Naive thymus-derived CD8-positive, alpha-beta T cell (primary cell): ENCODE measurements at places on chromosomes 4 and X. TPM values are rescaled to one million over a fixed set of nuclear protein-coding genes. Genes with fewer than 3 reads are reported as not detected.

- H3K4me1 ChIP-seq: no peaks in the 10 kb centered on the region
- H3K4me3 ChIP-seq: no peak overlapping the region
- no peaks in the 10 kb centered on the region for H3K27me3 ChIP-seq
- DNase-seq: no peak
These were observed 125.8 kb upstream of the SLC7A11 start for GRCh38 chr4:138367942-138368341.

The DMP1 gene
- not detected for total RNA-seq

The CT45A2 gene
- not detected for total RNA-seq

DNA sequence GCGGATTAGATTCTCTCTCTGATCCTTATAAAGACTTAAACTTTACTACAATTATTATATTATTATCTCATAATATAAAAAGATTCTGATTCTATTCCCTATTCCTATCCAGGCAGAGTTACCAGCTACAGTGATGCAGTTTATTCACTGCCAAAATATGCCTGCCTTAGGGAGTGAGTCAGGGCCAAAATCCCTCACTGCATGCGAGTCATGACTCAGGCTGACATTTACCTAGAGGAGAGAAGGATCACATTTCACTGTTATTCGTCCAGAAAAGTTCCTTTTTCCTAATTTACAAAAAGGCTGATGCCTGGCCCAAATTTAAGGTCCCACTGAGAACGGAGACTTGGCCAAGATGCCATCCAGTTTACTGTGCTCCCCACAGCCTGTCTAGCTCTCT lies 168.5 kb upstream of the LDB2 start:
- no peaks in the 10 kb centered on the region for H3K27me3 ChIP-seq
- no peak overlapping the region for H3K4me3 ChIP-seq
- H3K36me3 ChIP-seq: no peaks in the 10 kb centered on the region
- no peak for DNase-seq

The ATP8A1 gene
- total RNA-seq: 117 TPM

GRCh38 chr4:65893957-65894755 lies 223.9 kb upstream of the EPHA5 start:
- DNase-seq: no peak
- no peaks in the 10 kb centered on the region for H3K36me3 ChIP-seq
- H3K27ac ChIP-seq: no peak overlapping the region
- no peak overlapping the region for H3K4me3 ChIP-seq
- no peaks in the 10 kb centered on the region for H3K4me1 ChIP-seq
- no peaks in the 10 kb centered on the region for H3K27me3 ChIP-seq

The MAGEC2 gene
- not detected for total RNA-seq

DNA sequence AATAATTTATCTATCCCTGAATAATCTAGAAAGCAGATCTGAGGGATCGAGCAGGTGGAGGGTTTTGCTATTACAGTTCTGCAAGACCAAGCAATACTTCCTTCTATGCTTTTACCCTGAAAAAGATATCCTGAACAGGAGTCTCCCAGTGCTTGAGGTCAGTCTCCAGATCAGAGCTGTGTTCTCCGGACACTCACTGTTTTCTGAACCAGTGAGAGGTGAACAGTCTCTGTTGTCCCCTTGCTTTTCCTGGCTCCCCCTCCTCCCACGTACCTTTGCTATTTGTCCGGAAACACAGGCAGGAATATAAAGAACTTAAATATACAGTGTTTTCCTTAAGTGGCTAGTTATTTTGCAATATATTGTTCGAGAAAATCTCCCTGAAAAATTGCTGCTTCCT lies 116.6 kb downstream of the ATXN3L start:
- H3K4me1 ChIP-seq: no peaks in the 10 kb centered on the region
- DNase-seq: no peak
- H3K4me3 ChIP-seq: no peak overlapping the region
- no peak overlapping the region for H3K27ac ChIP-seq
- H3K27me3 ChIP-seq: no peaks in the 10 kb centered on the region
- no peaks in the 10 kb centered on the region for H3K36me3 ChIP-seq

The KIT gene
- 0.08 TPM for total RNA-seq

DNA sequence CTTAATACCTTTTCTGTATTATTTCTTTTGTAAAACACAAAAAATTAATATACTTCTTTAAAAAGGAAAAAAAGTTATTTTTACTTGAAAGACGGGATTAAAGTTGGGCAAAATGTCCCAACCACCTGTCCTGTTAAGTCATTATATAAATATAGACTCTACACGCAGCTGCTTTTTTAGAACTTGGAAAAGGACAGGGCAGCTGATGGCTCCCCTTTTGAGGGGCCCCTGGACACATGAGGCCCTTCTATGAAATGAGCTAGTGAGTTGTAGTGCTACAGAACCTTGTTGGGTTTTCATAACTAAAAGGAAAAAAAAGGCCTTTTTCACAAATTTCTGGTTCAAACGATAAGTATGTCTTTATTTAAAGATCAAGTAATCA lies 600 bp upstream of the BEX2 start:
- no peak overlapping the region for H3K27ac ChIP-seq
- no peaks in the 10 kb centered on the region for H3K27me3 ChIP-seq
- peaks cover 5% of the 10 kb centered on the region for H3K36me3 ChIP-seq
- peak overlapping the region; percentile 84 for H3K4me3 ChIP-seq
- H3K4me1 ChIP-seq: peaks cover 4% of the 10 kb centered on the region

The NPY5R gene
- not detected for total RNA-seq

DNA sequence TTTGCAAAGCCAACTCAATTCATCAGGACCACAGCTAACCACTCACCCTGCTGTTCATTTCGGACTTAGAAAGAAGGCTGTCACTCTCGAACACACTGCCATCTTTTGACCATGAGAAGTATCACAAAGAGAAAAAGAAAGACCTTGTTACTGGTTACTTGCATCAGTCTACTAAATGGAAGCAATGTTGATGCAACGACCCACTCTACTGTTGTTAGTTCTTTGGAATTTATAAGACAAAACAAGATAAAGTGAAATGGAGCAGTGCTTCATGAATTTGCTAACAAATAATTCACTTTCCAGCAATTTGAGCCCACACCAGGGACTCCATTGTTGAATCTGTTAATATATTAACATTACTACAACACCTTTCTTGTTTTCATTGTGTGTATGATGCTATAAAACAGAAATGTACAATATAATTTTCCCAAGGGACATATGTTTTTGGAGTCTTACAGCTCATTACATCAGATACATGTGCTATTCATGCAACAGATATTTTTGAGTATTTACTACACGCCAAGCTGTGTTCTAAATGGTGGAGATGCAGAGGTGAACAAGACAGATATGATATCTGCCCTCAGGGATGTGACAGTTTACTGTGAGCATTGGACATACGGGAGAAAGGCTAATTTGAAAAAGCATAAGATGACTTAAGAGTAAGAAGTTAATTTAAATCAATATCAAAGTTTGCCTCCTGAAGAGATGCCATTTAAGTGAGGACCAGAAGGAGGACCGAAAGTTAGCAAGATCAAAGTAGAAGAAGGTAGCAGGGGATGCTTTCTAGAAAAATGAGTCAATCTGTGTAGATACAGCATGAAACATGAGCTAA lies 87.2 kb downstream of the AREG start:
- peak; percentile 19 for DNase-seq
- no peaks in the 10 kb centered on the region for H3K4me1 ChIP-seq
- no peak overlapping the region for H3K4me3 ChIP-seq
- H3K27me3 ChIP-seq: no peaks in the 10 kb centered on the region
- no peaks in the 10 kb centered on the region for H3K36me3 ChIP-seq

- H3K27ac ChIP-seq: no peak overlapping the region
- H3K4me1 ChIP-seq: peaks cover 8% of the 10 kb centered on the region
- no peak overlapping the region for H3K4me3 ChIP-seq
- peaks cover 9% of the 10 kb centered on the region for H3K36me3 ChIP-seq
These were observed 143.0 kb downstream of the RASL11B start for GRCh38 chr4:53005149-53005546.

DNA sequence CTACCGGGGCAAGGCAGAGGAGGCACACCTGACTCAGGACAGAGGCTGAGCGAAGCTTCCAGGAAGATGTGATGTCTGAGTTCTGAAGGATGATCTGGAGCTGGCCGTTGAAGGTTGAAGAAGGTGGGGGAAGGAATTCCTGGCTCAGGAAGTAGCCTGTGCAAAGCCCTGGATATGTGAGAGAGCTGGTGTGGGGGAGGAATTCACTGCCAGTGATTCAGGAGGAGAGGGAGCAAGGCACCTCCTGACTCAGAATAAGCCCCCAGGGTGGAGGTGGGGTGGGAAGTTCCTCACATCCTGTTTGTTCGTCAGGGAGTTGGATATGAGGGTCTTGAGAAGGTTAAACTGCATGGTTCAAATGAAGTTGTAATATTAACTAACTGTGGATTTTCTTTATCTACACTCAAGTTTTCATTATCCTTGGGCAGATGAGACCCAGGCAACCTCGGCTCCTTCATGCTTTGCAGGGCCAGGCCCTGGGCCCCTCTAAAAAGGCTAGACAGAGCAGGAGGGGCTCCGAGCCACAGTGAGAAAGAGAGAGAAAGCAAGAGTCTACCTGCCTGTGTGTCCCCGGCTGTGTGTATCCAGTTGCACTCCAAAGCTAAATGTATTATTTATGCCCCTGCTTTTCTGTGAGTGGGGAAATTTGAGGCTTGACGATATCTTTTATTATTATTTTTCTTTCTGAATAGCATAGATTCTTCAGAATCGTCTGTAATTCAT lies 7.1 kb downstream of the NHSL2 start:
- no peaks in the 10 kb centered on the region for H3K4me1 ChIP-seq
- H3K27ac ChIP-seq: no peak overlapping the region
- H3K36me3 ChIP-seq: no peaks in the 10 kb centered on the region
- no peak for DNase-seq
- no peak overlapping the region for H3K4me3 ChIP-seq

The SHISA3 gene
- not detected for total RNA-seq

- DNase-seq: no peak
- H3K4me3 ChIP-seq: no peak overlapping the region
- peaks cover 2% of the 10 kb centered on the region for H3K27me3 ChIP-seq
- no peaks in the 10 kb centered on the region for H3K36me3 ChIP-seq
These were observed 21.4 kb upstream of the CLGN start for GRCh38 chr4:140448830-140449229.

- H3K4me1 ChIP-seq: no peaks in the 10 kb centered on the region
- H3K27ac ChIP-seq: no peak overlapping the region
- H3K27me3 ChIP-seq: no peaks in the 10 kb centered on the region
- H3K4me3 ChIP-seq: no peak overlapping the region
These were observed 69.5 kb downstream of the IL15 start for GRCh38 chr4:141705747-141706377.

DNA sequence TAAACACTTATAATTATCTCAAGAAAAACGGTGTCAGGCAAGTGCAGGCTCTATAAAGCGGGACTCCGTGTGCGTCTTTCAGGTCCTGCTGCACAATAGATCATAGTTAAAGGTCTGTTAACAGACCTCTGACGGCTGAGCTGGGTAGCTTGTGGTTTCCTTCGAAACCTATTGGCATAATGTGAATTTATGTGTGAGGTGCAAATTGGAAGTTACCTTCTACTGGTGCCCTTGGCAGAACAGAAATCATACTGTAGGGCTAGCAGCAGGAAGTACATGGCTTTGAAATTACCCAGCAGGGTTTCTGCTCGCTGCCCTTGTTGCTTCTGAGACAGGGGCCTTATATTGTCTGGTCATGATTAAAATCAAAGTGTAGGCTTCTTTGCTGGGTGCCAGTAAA lies 216.4 kb upstream of the HAND2 start:
- no peak for DNase-seq
- H3K4me3 ChIP-seq: no peak overlapping the region
- no peaks in the 10 kb centered on the region for H3K36me3 ChIP-seq

The TSPAN7 gene
- 0.30 TPM for total RNA-seq

DNA sequence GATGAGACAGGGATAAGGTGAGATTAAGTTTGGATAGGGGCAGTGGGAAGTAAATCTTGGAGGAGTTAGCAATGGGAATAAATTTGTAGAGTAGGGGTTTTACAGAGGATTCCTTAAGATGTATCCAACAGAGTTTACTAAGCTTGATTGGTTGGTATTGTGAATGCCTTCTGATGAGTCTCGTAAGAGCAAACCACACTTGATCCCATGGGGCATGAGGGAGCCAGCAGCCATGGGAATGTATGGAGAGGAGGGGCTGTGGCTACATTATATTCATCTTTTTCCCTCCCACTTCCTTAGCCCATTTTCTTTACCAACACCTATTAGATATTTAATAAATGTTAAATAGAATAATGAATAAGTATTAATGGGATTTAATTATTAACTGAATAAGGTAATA lies 126.6 kb upstream of the NDST3 start:
- H3K4me3 ChIP-seq: no peak overlapping the region
- H3K4me1 ChIP-seq: no peaks in the 10 kb centered on the region
- no peak overlapping the region for H3K27ac ChIP-seq
- H3K27me3 ChIP-seq: no peaks in the 10 kb centered on the region
- no peaks in the 10 kb centered on the region for H3K36me3 ChIP-seq

GRCh38 chrX:46279214-46279924 lies 265.9 kb downstream of the ZNF674 start:
- DNase-seq: no peak
- H3K27ac ChIP-seq: no peak overlapping the region
- no peaks in the 10 kb centered on the region for H3K27me3 ChIP-seq
- H3K36me3 ChIP-seq: no peaks in the 10 kb centered on the region
- H3K4me1 ChIP-seq: peaks cover 5% of the 10 kb centered on the region

The TMEM164 gene
- 15.3 TPM for total RNA-seq

GRCh38 chrX:37995428-37995827 lies 10.9 kb upstream of the SYTL5 start:
- peaks cover 9% of the 10 kb centered on the region for H3K27me3 ChIP-seq
- H3K27ac ChIP-seq: no peak overlapping the region
- no peak overlapping the region for H3K4me3 ChIP-seq
- no peaks in the 10 kb centered on the region for H3K36me3 ChIP-seq
- H3K4me1 ChIP-seq: no peaks in the 10 kb centered on the region

- no peak for DNase-seq
- no peaks in the 10 kb centered on the region for H3K4me1 ChIP-seq
These were observed 168.6 kb downstream of the MAML3 start for GRCh38 chr4:139985401-139985800.

GRCh38 chrX:13053171-13053570 lies 8.8 kb upstream of the FAM9C start:
- no peaks in the 10 kb centered on the region for H3K27me3 ChIP-seq
- H3K4me1 ChIP-seq: peaks cover 79% of the 10 kb centered on the region
- no peak overlapping the region for H3K4me3 ChIP-seq

The FGF2 gene
- not detected for total RNA-seq

DNA sequence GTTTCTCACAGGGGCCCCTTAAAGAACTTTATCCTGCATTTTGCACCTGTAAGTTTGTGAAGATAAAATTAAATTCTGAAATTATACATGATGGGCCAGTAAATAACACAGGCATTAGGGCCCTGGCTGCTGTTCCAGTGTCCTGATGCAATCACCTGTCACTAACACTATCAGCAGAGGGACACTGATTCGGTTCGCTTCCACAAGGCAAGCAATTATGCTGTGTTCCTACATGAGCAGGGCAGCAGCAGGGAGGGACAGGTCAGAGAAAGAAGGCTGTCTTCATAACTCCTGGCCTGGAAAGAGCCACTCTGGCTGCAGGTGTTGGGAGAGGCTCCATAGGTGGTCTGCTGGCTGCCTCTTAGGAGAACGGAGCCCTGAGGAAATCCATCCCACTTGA lies 487.3 kb downstream of the MID1IP1 start:
- H3K4me3 ChIP-seq: no peak overlapping the region
- no peak overlapping the region for H3K27ac ChIP-seq
- H3K27me3 ChIP-seq: no peaks in the 10 kb centered on the region
- DNase-seq: no peak
- no peaks in the 10 kb centered on the region for H3K4me1 ChIP-seq
- H3K36me3 ChIP-seq: peaks cover 2% of the 10 kb centered on the region

- H3K36me3 ChIP-seq: no peaks in the 10 kb centered on the region
These were observed 75.7 kb downstream of the FAM47C start for GRCh38 chrX:37083880-37084279.
